H1 (cell line): ENCODE measurements at places on chromosomes 5 and 9. TPM values are rescaled to one million over a fixed set of nuclear protein-coding genes. Genes with fewer than 3 reads are reported as not detected.

C5orf46 gene
- polyA plus RNA-seq: not detected in 2 replicates

PTGS1 gene
- polyA plus RNA-seq: 1.9 and 2.4 TPM in 2 replicates

CCDC112 gene
- polyA plus RNA-seq: 3.3 and 3.7 TPM in 2 replicates

GRIA1 gene
- polyA plus RNA-seq: 0.97 and 1.1 TPM in 2 replicates

PCDHB11 gene
- polyA plus RNA-seq: 0.50 and 0.63 TPM in 2 replicates
